ENCODE measurements at places on chromosomes 5 and 9.
A peak's percentile ranks its signal among the peaks of the same experiment; 100 is the strongest.

DNA sequence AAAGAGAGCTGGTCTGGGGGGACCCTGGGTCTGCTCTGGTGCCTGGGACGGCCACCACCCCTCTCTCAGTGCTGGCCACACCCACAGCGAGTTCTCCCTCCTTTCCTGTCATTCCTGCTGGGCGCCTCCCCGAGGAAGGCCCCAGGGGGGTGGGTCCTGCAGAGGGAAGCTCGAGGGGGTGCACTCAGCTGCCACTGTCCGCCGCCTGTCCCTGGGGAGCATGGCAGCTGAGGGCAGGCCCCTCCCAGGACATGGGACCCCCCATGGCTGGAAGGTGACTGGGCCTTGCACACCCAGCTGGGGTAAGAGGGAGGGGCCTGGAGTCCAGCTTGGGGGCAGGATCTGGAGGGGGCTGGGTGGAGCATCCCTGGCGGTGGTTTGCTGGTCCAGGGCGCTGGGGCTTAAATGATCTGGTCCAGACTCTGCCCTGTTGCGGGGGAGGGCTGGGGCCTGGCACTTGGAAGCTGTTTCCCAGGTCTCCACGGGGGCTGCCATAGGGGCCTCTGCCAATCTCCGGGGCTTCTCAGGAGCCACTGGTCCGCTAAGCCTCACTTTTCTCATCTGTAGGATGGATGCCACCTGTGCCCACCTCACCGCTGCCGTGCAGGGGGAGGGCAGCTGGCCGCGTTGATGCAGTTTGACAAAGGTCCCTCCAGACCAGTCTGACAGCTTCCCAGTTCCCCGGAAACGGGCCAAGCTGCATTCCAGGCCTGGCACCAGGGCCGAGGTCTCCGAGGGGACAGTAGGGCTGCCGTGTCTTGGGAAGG lies 6.0 kb upstream of the SLC2A6 start:
- DNase-seq: no peak

DNA sequence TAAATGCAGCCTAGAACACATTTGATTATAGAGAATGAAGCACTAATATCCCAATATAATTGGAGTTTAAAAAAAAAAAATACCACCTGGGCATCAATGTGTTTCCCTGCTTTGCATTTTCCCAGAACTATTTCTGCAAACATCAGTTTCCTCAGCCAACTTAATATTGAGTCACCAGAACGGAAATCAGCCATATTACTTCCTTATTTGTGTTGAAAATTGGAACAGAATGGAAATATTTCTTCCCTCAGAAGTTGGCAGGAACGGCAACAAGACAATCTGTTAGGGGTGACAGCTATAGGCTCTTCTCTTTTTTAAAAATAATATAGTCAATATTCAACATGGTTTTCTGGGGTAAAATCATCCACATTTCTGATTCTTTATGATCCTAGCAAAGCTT lies 4.0 kb downstream of the MFAP3 start:
- no peak for DNase-seq

- no peak for DNase-seq
Observed at GRCh38 chr9:15543047-15543813, 9.6 kb upstream of the CCDC171 start.

DNA sequence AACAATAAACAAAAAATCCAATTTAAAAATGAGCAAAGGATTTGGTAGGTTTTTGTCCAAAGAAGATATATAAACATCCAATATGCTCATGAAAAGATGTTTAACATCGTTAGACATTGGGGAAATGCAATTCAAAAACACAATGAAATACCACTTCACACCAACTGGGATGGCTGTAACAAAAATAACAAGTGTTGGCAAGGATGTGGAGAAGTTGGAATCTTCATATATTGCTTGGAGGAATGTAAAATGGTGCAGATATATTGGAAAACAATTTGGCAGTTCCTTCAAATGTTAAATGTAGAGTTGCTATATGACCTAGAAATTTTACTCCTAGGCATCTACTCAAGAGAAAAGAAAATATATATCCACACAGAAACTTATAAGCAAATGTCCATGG lies 224.3 kb downstream of the AUH start:
- DNase-seq: no peak

DNA sequence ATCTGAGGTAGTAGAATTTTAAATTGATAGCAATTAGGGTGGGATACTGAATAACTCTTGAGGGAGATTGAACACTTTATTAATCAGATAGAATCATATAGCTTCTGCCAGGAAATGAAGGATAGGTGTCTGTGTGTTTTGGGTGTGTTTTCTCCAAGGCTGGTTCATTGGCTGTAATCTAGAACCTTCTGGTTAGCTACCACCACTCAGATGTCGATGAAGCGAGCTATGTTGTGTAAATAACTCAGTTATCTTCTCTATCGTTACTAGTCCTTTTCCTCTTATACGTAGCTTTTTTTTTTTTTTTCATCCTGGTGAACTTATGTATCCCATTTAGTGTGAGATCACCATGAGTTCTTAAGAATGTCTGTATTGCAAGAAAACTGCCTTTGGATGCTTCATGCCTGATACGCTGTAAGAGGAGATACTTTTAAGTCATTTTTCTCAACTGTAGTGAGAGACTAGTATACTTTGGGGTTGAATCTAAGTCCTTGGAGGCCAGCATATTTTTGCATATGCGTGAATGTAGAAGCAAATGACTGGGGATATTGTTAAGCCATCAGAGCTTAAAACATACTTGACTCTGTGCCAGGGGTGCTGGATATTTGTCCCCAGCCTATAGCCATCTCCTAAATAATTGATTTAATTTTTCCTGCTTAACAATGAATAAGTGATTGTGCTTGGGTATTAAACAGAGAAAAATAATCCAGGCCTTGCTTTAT lies 2.1 kb downstream of the TNFAIP8 start:
- no peak for DNase-seq

- DNase-seq: no peak
Observed at GRCh38 chr5:95519151-95519550, 35.6 kb downstream of the SKIC3 start.

DNA sequence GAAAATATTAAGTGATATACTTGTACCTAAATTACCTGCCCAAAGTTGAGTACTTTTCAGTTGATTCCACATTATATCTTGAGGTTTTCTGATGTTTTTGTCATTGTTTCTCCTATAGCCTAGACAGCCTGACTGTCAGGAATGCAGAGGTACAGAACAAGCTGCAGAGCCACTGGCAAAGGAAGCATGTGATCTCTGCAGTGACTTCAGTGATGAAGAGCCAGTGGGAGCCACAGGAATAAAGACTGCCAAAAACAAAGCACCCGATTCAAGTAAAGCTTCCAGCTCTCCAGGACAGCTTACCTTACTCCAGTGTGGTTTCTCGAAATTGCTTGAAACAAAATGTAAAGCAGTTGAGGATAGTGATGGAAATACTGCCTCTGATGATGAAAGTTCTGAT lies 96.3 kb downstream of the ERCC6L2 start:
- DNase-seq: no peak

GRCh38 chr9:76570826-76571225 lies 111.8 kb downstream of the GCNT1 start:
- no peak for DNase-seq

DNA sequence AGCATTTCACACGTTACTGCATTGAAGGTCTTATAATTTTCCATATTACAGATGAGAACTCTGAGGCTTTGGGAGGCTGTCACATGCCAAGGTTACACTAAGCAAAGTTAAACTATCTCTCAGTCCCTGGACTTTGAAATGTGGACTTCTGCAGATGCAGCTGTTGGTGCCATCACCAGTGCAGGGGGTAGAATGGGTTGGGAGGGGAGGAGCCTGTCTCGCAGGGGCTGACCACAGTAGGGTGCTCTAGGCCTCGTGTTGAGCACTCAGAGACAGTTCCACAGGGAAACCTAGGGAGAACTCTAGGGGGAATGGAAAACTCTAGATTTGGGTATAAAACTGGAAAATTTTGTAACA lies 220.9 kb downstream of the MAPKAP1 start:
- no peak for DNase-seq

DNA sequence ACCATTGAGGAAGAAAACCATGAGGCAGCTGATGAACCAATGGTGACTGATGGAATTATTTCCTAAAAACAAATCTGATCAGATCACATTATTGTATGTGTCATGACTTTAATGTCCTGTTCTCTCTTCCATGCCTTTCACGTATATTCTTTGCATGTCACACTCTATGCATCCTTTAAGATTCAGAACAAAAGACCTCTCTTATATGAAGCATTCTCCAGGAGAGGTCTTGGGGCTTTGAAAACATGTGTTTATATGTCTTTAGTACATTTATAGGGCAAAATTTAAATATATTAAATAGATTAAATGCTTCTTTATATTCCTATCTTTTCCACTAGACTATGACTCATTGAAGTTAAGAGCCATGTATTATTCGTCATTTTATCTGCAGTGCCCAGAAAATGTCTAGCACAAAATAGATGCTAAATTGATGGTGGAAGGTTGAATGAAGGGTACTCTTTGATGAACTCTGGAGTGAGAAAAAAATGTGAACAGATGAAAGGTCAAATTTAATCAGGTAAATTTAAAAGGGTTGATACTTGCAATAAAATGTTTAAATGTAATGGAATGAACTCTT lies 196.3 kb downstream of the PSAT1 start:
- DNase-seq: no peak

DNA sequence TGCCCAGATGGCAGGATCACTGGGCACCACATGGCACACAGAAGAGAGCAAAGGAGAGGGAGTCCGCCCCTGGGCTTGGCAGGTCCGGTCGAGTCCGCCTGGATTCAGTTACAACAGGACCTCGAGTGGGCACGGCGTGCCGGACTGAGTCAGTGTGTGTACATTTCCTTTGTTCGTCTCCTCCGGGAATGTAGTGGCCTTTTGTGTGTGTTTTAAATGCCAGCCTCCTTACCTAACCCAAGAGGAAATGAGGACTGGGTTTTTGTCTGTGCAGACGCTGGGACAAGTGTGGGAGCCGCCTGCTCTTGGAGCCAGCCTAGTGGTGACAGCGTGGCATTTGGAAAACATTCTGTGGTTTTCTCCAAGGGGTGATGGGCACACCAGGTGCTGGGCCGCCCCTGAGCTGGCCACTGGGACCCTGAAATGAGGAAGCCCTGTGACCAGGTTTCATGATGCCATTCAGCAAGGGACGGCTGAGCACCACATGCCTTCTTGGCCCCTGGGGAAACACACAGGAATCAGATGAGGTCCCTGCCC lies 9.6 kb downstream of the NEK6 start:
- peak; percentile 48 for DNase-seq

DNA sequence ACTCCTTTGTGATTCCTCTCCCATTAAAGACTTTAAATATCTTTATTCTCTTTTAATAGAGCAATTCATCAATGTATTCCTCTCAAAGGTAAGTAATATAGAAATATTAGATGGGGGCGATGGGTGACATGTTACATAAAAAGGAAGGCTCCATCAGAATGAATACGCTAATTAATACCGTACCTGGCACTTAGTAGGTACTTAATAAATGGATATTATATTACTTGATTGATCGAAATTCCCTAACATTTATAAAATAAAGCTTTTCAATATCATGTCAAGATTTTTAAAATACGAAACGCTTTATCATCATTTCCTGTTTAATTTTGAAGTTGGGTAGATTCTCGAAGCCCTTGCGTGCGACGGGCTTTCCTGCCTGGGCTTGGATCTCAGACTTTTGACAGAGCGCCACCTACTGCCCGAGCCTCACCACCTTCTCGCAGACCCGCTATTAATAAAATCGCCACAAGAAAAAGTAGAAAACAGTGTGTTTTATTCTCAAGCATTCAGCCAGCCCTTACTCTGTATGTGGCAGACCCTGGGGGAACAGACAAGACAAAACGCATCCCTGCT lies 99.4 kb downstream of the C5orf15 start:
- peak; percentile 66 for DNase-seq

GRCh38 chr5:96503501-96504236 lies 70.6 kb upstream of the PCSK1 start:
- DNase-seq: no peak

- no peak for DNase-seq
Observed at GRCh38 chr9:14309403-14309802, 4.5 kb downstream of the NFIB start.

GRCh38 chr5:14908172-14908571 lies 36.6 kb upstream of the ANKH start:
- DNase-seq: no peak

DNA sequence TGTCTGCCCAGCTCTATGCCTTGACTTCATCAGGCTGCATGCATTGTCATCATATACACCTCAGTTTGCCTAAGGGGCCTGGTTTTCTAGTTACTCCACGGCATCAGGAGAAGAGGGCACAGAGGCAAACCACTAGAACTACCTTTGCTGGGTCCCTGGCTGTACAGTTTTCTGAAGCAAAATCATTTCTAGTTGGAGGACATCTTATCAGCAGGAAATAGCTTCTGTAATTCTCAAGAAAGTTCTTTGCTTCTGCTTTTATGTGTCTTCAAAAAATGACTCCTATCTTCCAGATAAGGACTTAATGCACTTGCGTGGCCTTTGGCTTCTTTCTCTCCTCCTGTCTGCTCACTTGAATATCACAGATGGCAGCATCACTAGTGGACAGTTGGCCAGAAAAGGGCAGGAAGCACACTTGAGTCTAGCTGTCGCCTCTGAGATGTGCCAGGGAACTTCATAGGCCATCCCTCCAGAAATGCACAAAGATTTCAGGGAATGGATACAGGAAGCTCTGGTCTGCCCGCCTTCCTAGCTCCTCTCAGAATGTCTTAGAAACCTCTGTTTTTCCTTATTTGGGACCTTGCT lies 22.4 kb upstream of the LTC4S start:
- no peak for DNase-seq

DNA sequence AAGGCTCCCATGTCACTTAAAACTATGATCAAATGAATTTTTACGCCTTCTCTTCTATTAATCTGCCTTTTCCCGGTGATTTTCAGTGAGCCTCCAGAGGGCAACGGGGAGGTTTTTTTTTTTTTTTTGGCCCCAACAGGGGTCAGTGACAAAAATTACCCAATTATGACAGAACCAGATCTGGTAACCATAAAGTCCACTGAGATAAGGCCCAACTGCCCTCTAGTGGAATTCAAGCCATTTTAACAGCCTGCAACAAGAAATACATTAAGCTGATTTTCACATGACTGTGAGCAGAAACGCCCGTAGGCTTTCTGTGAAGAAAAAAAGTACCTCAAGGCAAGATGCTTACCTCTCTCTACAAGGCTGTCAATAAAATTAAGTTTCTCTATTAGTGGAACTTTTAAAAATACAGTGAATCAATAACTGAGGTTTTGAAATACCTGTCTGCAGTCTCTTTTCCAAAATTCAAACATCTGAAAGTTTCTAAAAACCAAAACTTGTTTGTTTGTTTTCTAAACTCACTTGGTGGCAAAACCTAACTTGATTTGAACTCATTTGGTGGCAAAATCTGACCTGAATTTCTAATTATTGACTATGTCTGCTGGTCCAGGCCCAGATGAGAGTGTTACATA lies 49.7 kb upstream of the FST start:
- no peak for DNase-seq

GRCh38 chr9:132200706-132201105 lies 38.8 kb downstream of the NTNG2 start:
- DNase-seq: no peak

GRCh38 chr5:132411304-132412013 lies 41.9 kb downstream of the SLC22A5 start:
- DNase-seq: no peak

GRCh38 chr9:95268681-95269080 lies 48.8 kb downstream of the FANCC start:
- DNase-seq: no peak
